ENCODE measurements at places on chromosomes 4 and X.
A peak's percentile ranks its signal among the peaks of the same experiment; 100 is the strongest.

DNA sequence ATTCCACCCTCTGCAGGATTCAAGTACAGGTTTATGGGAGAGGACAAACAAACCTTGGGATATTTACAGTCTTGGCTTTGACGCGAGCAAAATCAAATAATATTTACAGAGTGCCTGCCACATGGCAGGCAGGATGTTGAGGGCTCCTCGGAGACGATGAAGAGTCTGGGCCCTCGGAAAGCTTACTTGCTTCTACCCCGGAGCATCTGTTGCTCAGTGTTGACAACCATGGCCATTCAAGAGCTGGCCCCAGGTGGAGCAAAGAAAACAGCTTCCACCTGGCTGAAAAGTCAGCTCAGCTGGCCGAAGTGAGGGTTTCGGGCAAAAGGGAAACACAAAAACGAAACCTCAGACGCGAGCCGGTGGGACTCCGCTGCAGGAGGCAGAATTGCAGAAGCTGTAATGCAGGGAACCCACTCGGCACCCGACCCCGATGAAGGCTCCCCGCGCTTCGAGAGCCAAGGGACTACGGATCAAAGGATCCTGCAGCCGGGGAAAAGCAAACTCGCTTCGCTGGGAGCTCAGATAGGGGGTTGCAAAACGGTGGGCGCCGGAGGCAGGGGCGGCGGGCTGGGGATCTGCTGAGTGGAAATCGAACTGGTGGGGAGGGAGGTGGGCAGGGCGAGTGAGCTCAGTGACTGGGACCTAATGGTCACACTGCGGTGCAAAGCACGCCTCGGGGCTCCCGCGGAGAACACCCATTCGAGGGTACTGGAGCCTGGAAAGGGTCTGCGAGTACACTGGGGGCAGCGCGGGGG, 805 bp downstream of the ATP8A1 start:
- peak; percentile 3 for DNase-seq

DNA sequence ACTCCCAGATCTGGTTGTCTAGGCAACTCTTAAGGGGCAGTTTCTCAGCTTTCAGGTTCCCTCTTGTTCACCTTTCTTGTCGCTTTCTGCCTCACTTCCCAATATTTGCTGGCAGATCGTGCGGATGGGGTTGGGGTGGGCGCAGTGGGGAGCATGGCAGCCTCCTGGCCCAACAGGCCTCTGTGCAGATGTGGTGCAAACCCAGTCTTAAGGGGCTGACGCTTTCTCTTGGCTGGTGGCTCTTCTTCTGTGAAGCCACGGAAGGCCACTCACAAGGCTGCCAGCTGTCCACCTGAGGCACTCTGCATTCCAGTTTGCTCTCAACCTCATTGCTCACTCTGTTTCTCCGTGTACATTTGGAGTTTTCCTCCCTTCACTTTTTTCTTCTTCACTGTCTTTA, 61.7 kb downstream of the NBDY start:
- DNase-seq: no peak

- DNase-seq: peak; percentile 50
Observed at GRCh38 chr4:147633113-147633512, 15.9 kb downstream of the TMEM184C start.

DNA sequence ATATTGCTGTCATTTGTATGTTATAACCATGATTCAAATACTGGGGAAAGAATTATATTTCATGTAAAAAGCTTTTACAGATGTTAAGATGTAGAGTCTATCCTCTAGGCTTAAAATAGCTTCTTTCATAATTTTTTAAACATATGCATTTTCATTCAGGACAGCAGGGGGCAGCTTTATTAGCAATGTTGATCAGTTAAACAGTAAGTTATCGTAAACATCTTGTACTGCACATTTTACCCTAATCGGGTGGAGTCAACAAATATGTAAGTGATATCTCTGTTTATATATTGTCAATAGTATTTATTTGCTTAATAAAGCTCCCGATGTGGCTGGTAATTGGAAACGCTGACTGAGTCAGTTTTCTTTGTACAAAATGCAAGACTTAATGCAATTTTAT, 142.5 kb upstream of the MED14 start:
- peak; percentile 9 for DNase-seq

DNA sequence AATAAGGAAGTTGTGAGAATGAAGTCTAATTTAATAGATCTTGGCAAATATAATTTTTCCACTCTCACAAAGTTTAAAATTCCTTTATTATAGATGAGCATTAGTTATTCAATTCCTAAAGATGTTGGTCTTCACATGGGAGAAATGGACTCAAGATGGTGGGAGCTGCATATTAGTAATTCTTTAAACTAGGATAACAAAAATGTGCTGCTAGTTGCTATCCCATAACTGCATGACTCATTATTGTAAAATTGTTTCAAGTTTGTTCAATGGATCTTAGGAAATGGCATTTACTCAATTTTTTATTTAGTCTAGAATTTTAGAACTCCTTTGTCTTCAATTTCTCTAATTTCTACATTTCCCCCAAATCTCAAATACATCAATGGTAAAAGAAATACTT, 155.8 kb downstream of the ATP10D start:
- peak; percentile 41 for DNase-seq

DNA sequence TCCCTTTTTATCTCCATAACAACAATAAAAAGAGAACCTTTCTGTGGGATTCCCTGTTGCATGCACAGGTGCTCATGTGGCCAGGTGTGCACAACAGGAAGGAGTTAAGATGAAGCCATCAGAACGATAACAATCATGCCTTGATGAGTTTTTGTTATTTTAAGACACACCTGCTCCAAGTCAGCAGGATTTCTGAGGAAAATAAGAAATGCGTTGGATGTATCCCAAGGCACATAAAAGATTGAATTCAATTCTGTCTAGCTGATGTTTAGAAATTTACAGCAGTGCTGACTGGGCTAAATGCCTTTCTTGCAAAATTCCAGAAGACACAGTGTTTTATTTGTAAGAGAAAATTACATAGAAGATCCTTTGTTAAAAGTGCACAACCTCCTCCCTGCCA, 1678.2 kb downstream of the ARAP2 start:
- no peak for DNase-seq

DNA sequence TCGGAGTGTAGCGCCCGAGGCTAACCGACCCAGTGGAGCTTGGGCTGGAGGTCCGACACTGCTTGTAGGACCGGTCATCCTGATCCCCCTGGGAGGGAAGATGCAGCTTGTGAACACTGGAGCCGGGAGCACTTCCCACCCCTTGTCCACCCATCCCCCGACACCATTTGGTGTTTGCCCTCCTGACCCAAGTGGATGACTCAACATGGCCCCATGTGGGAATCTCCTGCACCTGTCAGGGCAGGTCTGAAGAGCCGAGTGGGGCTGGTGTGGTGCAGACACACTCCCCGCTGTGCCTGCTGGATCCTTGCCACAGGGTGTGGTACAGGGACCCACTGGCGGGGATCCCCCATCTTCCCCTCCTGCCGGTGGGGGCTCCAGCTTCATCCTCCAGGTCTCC, 90.0 kb upstream of the AFAP1 start:
- no peak for DNase-seq

GRCh38 chr4:132642016-132642817, 506.9 kb upstream of the PCDH10 start:
- DNase-seq: peak; percentile 31

DNA sequence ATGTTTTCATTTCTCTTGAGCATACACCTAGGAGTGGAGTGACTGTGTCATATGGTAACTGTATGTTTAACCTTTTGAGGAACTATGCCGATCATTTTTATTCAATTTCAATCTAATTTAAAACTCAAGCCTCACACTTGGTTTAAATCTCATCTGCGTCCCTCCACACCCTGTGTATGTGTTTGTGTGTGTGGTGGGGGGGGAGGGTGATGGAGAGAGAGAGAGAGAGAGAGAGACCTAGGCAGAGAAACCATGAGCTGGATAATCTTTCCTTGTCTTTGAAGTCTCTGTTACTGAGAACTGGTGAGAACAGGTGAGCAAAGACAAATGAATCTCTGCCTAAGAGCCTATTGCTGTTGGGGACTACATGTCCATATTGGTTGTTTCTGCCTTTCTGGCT, 105.0 kb downstream of the ARHGAP24 start:
- DNase-seq: no peak

DNA sequence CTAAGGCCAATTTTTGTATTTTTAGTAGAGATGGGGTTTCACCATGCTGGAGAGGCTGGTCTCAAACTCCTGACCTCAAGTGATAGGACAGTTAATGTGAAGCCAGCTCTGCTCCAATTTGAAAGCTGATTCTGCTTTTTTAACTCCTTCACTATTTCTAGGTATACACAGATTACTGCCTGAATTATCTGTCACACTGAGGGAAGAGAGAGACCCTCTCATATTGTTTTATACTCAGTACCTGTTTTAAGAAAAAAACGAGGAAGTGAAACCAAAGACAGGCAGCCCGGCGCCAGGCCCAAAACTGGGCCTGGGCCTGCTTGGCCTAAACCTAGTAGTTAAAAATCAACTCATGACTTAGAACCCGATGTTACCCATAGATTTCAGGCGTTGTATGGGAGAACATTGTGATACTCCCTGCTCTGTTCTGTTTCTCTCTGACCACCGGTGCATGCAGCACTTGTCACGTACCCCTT, 1601.5 kb upstream of the PCDH10 start:
- no peak for DNase-seq

DNA sequence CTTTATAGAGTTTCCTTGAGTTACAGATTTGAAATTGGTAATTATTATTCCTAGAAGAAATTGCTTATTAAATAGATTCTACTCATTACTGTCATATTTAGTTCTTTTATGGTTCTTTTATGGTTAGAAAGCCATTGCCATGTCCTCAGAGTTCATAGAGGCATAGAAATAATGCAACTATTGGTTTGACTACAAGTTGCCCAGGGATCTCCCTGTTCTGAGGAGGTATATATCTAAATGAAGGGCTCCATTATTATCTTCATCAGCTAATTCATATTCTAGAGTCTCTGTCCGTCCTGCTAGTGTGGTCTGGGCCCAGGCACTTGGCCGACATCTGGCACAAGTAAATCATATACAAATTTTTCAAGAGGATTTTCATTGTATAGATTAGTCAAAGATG, 535.7 kb downstream of the PPP4R3C start:
- DNase-seq: no peak

GRCh38 chr4:145552181-145552822, 66.9 kb upstream of the MMAA start:
- DNase-seq: no peak

DNA sequence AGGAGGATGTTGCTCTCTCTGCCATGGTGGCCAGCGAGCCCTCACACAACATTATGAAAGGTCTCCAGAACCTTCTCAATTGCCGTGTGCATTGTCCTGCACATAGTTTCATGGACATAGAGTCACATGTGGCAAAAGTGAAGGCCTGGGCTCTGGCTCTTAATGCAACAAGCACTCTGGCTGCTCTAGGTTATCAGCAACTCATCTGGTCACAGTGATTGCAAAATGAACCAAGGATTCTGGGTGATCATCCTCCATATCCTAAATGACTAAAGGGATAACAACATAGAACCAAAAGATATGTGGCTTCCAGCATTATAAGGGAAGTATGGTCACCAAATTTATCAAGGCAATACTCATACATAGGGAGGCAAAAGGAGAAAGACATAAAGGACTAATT, 175.2 kb downstream of the MGST2 start:
- no peak for DNase-seq

DNA sequence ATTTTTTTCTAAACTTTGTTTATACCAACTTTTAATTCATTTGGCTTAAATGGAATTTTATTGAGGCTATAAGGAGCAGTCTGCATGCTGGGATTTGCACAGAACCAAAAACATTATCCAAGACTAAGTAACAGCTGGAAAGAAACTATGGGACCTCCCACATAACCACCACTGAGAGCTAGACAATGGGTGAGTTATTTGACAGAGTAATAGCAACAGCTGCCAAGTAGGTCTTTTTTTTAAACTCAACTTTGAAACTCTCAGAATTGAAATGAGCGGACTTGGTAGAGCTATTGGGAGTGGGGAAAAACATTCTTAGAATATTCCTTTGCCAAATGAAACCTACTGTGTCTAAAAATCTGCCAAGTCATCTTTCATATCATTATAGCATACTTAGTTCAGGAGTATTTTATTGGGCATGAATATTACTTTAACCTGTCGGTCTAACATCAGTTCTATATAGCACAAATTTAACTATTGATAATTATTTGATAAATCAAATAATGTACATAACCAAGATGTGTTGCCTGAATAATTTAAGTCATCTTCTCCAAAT, 1428.0 kb downstream of the PCDH7 start:
- DNase-seq: peak; percentile 65

DNA sequence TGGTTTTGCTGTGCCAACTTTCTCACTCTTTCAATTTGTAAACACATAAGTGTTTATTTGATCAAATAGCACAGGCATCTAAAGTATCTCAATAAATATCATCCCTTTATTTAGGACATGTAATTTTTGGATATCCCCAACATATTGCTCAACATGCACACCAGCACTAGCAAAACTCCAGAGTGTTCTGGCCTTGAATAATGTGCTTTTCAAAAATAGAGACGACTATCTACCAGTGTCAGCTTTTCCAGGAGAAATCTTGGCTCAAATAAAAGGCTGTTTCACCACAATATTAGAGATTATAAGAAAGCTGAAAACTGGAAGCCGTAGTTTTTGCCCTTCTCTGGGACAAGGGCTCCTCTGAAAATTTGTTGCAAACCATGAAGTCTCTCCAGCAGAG, 67.0 kb downstream of the MAOB start:
- no peak for DNase-seq

GRCh38 chr4:153639833-153640802, 44.0 kb upstream of the TLR2 start:
- no peak for DNase-seq

GRCh38 chrX:101550751-101551379, 518 bp downstream of the ARMCX1 start:
- DNase-seq: peak; percentile 48

GRCh38 chr4:101421386-101421785, 74.1 kb upstream of the PPP3CA start:
- DNase-seq: peak; percentile 34

DNA sequence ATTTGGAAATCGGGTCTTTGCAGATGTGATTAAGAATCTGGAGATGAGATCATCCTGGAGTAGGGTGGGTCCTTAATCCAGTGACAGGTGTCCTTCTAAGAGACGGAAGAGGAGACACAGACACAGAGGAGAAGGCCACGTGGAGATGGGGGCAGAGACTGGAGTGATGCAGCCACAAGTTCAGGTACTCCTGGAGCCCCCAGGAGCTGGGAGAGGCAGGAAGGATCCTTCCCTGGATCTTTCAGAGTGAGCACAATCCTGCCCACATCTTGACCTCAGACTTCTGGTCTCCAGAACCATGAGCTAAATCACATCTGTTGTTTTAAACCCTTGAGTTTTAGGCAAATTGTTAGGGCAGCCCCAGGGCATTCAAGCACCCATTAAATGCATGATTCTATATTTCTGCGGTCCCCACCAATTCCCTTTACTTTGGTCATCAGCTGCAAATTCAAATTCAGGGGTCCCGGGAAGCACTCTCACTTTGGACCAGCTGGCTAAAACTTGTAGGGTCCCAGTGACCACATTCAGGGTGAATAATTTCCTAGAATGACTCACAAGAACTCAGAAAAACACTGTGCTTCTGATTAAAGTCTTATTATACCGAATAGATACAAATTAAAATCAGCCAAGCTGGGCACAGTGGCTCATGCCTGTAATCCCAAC, 12.8 kb upstream of the AKAP17A start:
- no peak for DNase-seq

Measured in fibroblast of skin of abdomen (primary cell).